ENCODE measurements at places on chromosomes 7 and 10.

GRCh38 chr7:31811650-31812461 is 124.8 kb downstream of the PPP1R17 start:
- DNase-seq, result no peak

DNA sequence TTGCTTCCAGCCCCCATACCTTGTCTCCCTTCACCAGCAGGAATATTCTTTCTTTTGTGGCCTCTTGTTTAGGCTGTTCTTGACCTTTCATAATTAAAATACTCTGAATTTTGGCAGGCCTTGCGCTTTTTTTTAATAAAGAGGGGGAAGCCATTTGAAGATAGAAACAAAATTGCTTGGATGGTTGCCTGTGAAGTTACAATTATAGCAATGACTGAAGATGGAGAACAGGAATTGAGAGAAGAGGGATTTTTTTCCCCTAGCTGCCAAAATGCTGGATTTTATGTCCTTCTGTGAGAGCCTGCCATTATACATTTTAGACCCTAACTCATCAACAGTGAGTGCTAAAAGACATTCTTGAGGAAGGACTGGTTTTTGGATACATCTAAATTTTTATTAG is 24.8 kb downstream of the FGFBP3 start:
- no peak for DNase-seq

DNA sequence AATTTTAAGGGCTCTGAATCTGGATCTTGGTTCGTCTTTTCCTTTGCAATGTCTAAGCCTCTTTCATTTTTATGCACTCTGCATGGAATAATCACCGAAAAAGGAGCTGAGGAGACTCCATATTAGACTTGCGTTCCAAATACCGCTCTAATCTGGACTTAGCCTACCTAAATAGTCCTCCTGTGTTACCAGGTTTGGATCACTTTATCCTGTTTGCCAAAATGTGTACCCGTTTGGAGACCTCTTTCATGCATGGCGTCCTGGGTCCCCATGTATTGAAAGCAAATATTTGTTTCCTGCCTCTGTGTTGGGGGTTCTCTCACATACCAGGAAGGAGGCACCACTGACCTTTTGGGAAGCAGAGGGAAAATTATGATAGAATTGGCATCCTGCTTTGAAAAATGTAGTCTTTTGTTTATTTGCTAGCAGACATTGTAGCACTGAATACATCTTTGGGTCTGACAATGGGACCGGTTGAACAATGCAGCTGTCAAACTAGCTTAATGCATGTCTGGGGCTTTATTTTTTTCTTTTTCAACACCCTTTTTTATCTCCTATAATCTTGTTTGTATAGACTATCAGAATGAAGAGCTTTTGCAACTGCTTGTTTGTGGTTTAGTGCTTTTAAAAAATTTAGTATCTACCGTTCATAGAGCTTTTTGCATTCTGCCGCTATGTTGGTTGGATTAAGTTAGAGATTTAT is 11.8 kb upstream of the CELF2 start:
- no peak for DNase-seq

GRCh38 chr10:130764651-130765050 is 546.9 kb downstream of the TCERG1L start:
- no peak for DNase-seq

DNA sequence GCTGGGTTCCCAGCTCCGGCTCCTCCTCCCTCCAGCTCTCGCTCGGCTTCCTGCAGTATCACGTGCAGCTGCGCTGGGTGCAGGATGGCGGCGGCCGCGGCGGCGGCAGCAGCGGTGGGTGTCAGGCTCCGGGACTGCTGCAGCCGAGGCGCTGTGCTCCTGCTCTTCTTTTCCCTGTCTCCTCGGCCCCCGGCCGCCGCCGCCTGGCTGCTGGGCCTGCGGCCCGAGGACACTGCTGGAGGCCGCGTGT is at the start of gene CNNM1:
Gene CNNM1, plus strand, starts transcription at position 53 of the 250 bp plus-strand sequence. Its CDS starts 32 bp downstream, at position 85.
- no peak for DNase-seq

- no peak for DNase-seq
These were observed 37.1 kb downstream of the ATXN7L1 start for GRCh38 chr7:105839266-105839665.

DNA sequence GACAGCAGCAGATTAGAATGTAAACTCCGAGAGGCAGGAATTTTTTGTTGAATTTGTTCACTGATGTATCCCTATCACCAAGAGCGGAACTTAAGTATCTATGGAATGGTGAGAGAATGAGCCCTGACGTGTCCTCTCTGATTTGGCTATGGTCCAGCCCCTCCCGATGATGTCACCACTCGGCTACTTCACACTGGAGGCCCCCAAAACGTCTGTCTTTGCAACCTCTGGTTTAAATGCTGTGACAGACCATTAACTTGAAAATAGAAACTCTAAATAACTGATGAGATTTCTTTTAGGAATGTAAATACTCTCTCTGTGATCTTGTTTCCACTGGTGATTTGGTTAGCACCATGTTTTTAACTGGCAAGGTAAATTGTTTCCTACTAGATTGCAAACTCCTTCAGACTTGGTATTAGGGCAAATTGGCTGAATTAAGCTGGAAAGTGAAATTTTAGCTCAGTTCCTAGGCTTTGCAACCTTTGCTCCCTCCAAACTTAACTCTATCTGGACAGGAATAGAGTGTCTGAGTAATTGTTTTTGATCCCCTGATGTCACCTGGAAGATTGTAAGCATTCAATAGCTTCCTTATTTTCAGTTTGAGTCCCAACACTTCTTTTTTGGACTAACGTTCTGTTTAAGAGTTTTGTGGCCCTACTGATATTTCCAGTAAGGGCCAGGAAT is 19.1 kb downstream of the SLC16A12 start:
- DNase-seq, result no peak

- peak; percentile 25 for DNase-seq
These were observed 197.4 kb downstream of the ELMO1 start for GRCh38 chr7:37251222-37251621.

DNA sequence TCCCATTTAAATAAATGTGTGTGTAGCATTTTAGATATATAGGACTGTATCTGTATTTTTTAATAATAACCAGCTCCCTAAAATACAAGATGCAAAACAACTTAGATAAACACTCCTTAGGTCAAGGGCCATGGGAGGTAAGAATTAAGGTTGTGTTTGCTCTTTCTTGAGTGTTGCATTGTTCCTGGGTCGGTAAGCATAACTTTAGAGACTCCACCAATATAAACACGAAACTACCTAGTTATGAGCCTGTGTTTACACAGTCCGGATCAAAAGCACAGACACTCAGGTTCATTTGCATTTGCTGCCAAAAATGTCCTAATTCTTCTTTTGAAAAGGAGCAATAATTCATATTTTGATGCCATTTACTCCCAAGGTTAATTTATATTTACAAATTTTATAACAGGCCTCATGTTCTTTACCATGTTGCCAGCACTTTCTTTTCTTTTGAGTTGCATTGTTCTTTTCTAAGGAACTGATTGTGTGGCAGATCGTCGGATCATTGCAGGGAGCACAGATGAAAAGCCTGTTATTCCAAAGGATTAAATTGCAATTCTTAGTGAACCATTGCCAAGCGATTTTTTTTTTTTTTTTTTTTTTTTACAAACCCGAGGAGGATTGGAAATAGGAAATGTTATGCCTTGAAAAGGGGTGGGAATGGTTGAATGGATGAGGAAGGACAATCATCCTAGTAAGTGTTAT is 45.8 kb upstream of the GLCCI1 start:
- no peak for DNase-seq

DNA sequence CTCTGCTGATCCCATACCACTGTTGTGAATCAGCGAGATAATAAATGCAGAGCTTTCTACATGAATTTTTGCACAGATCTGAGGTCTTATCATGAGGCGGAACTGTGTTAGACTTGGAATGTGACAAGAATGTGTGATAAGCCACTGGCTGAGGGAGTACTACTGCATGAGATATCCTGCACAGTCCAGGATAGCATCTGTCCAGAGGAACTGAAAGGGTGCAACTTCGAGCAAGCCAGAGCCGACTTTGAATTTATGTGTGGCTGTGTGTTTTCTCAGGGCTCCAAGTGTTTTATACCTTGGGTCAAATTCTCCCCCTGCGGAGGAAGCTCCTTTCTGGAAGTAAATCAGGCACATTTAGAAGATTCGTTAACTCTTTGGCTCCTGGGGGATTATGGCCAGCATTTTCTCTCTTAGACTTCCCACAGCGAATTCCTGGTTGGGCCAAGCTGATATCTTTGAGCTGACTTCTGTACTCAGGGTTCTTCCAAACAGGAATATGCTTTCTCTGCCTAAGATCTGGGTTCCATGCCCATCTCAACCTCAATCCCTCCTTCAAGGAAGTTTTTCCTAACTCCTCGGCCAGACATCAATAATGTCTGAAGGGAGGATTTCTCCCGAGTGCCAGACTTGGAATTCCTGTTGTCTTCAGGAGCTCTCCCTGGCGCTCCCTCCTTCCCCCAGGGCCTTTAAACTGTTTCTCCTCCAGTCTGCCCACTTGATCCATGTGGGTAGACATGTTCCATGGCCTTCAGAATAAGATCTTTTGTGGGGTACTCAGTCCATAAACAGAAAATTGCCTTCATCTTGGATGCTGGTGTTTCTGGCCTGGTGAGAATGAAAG is 2.5 kb upstream of the MEST start:
- DNase-seq, result no peak

DNA sequence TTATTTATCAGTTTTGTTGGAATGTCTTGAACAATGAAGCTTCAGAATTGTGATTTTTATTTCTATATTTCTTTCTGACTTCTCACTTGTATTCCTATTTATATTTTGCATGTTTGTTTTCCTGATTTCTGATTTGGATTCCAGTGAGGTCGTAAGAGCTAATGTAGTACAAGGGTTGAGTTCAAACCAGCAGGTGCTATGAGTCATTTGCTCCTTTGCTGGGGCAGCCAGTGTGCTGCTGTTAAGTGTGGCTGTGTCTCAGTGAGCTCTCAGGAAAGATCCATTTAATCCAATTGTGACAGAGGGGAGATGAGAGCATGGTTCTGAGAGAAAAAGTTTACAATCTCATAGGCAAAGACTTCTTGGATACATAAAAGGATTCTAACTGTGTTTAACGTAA is 48.6 kb downstream of the MCU start:
- DNase-seq, result no peak

GRCh38 chr7:45219130-45219529 is 61.5 kb downstream of the RAMP3 start:
- no peak for DNase-seq

GRCh38 chr10:121330563-121330962 is 267.7 kb downstream of the FGFR2 start:
- DNase-seq, result no peak

DNA sequence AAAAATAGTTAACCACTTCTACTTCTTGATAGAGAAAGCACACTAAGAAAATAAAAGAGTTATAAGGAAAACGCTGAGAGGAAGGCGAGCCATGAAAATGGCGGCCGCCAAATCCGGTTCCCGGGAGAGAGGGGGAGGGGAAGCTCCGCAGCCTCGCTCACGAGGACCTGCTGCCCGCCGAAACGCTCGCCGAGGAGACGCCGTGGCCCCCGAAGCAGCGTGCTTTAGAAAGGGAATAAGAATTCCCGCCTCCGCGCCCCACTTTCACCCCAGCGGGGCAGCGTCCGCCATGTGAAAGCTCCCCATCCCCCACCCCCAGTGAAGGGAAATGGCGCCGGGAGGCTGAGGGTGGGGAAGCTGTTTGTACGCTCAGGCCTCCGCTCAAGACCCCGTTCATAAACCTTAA is 505 bp downstream of the HNRNPA2B1 start:
- DNase-seq, result peak; percentile 30

DNA sequence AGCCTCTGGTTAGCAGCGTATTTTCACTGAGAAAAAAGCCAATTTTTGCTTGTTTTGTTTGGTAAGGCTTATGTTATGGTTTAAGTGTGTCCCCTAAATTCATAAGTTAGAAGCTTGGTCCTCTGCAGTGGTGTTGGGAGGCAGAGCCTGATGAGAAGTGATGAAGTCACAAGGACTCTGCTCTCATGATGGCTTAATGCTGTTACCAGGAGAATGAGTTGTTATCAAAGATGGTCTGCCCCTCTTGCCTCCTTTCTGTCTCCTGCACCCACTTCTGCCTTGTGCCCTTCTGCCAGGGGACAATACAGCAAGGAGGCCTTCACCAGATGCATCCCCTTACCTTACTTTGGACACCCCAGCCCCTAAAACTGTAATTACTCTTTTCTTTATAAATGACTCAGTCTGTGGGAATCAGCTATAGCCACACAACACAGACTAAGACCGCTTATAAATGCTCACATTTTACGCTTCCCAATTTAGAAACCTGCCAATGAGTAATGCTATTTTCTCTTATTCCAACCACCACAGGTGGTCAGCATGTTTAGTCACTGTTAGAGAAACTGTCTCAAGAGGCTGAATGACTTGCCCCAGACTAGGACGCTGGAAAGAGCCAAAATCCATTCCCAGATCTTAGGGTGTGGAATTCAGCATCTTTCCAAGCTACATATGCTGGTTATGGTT is 6.1 kb upstream of the PKD1L1 start:
- DNase-seq, result no peak

- no peak for DNase-seq
These were observed 1469.5 kb upstream of the CELF2 start for GRCh38 chr10:9547936-9548904.

DNA sequence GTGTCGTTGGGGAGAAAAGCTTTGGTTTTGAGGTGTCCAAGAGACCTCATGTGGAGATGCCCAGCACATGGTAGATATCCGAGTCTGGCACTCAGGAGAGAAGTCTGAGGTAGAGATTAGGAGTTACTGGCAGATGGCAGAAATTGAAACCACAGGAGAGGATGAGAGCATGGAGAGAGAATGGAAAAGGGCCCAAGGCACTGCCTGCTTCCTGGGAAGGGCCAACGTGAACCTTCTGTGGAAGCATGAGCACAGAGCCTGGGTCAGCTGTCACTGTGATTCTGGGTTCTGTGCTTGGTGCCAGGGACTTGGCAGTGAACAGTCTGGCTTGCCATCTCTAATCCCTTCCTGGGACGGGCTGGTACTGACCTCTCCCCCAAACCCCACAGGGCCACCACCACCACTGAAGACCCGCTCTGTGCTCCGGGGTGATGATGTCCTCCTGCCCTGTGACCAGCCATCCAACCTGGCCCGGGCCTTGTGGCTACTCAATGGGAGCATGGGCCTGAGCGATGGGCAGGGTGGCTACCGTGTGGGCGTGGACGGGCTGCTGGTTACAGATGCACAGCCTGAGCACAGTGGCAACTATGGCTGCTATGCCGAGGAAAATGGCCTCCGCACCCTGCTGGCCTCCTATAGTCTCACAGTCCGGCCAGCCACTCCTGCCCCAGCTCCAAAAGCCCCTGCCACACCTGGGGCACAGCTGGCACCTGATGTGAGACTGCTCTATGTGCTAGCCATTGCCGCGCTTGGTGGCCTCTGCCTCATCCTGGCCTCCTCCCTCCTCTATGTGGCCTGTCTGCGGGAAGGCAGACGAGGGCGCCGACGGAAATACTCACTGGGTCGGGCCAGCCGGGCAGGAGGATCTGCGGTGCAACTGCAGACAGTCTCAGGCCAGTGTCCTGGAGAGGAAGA is 4.1 kb downstream of the MRPL43 start:
- no peak for DNase-seq

- no peak for DNase-seq
These were observed 170.2 kb upstream of the ZMIZ1 start for GRCh38 chr10:78898341-78899097.

DNA sequence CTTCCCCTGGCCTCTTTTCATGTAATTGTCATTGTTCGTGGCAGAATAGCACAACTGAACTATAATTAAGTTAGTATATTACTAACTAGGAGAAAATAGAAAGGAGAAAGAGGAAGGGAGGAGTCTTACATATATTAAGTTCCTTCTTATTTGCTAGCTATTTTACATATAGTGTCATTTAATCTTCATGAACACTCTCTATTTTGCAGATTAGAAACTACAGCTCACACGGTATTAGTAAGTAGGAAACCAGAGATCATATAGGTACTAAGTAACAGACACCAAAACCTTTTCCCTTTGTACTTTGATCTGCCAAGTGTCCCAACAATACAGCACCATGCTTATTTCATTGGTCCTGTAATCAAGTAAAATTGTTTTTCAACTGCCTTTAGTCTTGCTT is 202.4 kb upstream of the HPS1 start:
- DNase-seq, result no peak
